Stimulated activated CD4-positive, alpha-beta T cell treated with anti-CD3 and anti-CD28 coated beads, Interleukin-1b, Interleukin-23, amount 100 ng/mL, for 1 hour (primary cell): ENCODE measurements at places on chromosomes 4 and X.

- DNase-seq: no peak
Observed at GRCh38 chrX:2677764-2678163, 13.3 kb upstream of the CD99 start.

DNA sequence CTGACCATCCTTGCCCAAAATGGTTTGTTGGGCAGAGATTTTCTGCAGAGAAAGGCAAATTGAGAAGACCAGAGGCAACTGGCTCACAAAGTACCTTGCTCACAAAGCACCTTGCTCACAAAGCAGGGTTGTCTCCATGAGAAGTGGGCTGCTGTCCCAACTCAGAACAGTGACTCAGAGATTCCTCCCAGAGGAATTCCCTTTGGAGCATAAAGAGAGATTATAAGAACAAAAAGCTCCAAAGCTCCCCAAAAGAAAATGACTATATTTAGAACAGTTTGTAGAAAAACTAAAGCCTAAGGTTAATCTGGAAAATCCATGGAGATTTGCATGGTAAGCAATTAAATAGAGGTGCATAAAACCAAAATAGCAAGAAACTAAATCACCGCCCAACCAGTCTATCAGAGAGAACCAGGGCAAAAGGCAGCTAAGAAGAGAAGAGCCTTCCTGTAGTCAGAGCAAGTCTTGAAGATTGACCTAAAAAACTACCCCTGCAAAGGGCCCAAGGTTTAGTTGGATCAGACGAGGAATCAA, 731.4 kb downstream of the FAT4 start:
- DNase-seq: no peak

DNA sequence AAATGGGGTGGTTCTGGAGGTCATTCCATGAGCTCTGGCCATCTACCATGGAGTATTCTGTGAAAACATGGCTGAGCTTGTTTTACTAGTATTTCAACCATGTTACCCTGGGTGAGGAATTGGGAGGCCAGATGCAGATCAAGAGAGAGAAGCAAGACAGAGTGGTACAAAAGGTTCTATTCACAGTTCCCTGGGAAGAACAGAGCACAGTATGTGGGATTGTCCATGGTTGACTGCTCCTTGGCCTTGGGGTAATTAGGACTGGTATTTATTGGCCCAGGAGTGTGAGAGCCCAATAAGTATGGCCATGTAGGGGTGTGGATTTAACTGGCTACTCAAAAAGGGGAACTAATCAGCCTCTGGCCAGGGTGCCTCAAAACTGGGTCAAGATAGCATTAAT, 239.7 kb upstream of the GATB start:
- DNase-seq: no peak

DNA sequence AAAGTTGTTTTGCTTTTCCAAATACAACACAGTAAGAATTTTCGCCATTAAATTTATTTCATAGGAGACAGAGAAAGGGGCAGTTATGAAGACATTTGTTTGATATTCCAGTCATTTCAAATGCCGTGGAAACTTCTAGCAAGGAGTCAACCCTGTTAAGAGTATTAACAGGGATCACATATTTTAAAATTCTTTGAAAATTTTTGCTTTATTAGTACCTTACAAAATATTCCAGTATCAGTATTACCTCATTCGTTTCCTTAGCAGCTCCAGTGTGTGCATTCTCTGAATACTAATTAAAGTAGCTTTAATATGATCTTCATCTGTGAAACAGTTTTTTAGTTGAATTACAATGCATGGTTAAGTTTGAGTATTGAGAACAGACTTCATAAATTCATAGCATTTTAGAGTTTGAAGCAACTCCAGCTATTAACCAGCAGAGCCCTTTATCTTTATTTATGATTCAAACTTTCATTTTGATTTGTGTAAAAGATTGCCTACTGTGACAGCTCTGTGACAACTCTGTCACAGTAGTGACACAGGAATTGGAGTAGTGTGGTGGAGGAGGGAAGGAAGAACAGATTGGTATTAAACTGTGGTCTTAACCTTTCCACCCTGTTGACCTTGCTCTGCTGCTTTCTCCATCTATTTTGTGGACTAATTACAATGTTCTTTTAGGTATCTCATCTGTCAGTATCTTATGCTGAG, 86.3 kb downstream of the PDLIM5 start:
- no peak for DNase-seq

GRCh38 chr4:155772459-155773195, 13.8 kb downstream of the GUCY1B1 start:
- no peak for DNase-seq

DNA sequence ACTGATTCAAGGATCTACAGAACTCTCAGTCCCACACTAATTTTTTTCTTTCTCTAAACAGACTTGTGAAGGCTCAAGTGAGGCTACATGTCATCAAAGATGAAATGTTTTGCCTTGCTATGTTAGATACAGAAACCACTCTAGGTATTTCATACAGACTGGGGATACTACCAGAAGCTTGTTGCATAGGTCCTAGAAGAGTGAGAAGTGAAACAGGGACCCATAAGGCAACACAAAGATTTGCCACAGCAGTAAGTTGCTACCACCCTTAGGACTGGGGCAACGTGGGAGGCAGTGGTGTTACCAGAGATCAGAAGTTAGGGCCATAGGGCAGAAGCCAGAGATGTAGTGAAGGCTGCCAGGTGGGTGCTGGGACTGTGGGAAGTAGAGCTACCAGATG, 50.7 kb upstream of the MID1IP1 start:
- DNase-seq: no peak

DNA sequence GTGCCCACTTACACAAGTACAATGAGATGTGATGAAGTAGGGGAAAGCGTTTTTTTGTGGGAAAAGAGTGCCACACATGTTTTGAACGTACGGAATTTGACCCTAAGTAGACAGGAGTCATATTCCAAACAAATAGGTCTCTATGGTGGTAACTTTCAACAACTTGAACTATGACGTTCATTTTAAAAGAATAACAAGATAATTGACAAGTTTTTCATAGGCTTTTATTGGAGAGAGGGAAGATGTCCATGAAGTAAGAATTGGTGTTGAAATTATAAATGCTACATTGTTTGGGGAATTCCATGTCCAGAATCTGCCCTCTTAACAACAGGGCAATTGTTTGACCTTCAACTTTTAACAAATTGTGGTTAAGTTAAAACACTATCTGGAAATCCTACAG, 126.5 kb downstream of the GASK1B start:
- no peak for DNase-seq

GRCh38 chr4:82913305-82913704, 12.8 kb downstream of the THAP9 start:
- no peak for DNase-seq

DNA sequence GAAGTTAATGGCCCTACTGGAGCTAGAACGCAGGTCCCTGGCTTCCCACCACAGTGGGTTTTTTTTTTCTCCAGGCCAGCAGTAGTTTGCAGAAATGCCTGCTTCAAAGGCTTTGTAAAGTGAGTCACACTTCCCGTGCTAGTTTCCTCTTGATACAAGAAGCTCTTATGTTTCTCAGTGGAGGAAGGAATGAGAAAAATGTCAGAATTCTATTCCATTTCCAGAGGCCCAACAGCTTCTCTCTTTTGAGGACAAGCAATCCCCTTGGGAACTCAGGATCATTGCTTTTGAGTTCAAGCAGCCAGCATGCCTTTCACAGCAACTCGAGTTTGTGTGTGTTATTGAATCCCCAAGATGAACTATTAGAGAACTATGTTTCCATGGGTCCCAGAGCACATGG, 134.3 kb downstream of the GUCY2F start:
- DNase-seq: no peak

DNA sequence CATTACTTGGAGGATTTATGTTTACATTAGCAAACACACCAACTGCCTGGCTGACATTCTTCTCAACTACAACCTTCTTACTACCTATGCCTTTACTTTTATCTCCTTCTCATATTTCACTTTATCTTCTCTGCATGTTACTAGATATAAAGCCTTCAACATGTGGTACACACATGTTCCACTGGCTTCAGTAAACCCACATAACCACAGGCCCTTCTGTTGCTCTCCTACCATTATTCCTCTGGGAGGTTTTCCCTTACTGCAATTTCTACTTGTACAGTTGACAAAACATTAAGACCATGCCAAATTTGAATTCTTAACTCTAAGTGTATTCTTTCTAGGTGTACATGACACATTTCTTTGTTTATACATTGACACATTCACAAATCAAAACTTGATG, 133.1 kb downstream of the ARAP2 start:
- no peak for DNase-seq

DNA sequence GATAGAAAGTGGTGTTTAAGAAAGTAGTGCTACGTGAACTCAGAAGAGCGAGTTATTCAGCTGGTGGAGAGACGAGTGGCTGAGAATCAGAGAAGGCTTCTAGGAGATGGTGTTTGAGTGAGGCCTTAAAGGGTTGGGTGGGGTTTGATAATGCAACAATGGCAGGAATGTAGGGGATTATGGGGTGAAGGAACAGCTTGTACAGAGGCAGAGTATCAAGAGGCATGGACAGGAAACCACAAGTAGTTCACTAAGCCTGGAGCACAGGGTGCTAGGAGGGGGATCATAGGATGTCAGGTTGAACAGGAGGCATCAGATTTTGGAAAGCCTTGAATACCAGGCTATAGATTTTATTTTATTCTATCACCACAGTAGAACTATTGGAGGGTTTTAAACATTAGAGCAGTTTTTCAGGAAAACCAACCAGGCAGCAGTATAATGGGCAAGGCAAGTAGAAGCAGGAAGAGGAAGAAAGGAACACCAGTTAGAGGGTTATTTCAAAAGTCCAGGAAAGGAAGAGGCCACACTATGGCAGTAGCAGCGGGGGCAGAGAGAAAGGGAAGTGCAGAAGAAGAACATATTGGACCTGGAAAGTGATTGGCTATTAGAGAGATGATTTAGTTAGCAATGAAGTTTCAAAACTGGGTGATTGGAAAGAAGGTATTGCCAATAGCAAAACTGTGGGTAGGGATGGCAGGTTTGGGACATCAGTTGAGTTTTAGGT, 99.2 kb downstream of the DOCK11 start:
- DNase-seq: no peak

- DNase-seq: peak; percentile 13
Observed at GRCh38 chr4:168923526-168924194, 86.4 kb downstream of the CBR4 start.

- DNase-seq: no peak
Observed at GRCh38 chr4:185779517-185779916, 32.5 kb downstream of the SORBS2 start.

DNA sequence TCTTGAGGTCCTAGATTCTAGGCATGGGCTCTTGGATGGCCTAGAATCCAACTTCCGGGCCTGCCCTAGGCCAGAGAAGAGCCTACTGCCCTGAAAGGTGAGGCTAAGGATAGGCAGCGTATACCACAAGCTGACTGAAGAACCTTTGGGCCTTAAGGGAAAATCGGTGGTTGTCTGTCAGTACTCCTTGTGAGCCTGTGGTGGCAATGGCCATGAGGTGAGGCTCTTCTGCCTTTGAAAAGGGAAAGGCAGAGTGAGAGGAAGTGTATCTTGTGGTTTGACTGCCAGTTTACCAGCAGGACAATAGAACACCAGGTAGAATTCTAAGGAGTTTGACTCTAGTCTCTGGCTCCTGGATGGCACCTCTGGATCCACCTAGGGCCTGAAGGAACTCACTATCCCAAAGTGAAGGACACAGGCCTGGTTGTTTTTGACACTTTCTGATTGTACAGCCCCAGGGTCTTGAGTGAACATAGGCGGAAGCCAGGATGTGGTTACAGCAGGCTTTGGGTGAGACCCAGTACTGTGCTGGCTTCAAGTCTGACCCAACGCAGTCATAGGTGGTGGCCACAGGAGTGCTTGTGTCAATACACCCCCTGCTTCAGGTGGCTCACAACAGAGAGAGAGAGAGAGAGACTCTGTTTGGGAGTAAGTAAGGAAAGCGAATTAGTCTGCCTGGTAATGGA, 20.9 kb downstream of the ITIH6 start:
- no peak for DNase-seq

DNA sequence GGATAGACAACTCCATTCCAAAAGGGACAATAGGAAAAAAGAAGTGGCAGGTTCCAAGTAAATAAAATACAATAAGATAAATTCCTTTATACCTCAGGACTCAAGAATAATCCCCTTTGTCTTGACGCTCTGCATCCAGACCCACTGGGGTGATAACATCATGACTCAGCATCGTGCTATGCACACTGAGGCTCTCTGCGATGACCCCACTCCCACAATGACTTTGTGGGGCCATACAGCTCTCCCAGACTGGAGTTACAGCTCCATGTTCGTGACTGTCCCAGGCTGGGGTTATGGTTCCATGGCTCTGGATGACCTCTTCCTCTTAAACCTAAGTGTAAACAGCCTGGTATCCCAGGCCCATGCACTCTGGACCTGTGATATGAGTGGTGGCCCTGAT, 254.5 kb upstream of the ADGRL3 start:
- DNase-seq: no peak

- peak; percentile 0 for DNase-seq
Observed at GRCh38 chr4:124711471-124712371, 811 bp downstream of the ANKRD50 start.
